Cardiac fibroblast (primary cell): ENCODE measurements at places on chromosomes 11 and 22.

GRCh38 chr11:67638535-67639437 lies 777 bp downstream of the TBX10 start:
- no peak for DNase-seq

DNA sequence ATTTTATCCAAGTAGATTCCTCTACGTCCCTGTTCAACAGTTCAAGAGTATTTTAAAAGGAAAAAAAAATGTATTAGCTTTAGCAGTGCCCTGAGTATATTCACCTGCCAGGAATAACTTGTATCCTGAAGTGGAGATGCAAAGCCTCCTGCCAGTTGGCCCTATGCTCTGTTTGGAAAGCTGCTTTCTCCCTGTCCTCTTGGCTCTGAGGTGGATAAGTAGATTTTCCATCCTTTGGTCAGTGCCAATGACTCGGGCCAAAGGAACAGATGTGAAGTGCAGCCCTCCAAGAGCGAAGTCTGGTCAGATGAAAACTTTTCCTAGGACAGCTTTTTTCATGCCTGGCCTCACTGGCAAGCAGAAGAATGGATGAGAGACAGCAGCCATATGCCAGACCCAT lies 839.9 kb upstream of the TENM4 start:
- DNase-seq = no peak

GRCh38 chr11:27694992-27695391 lies 5.3 kb downstream of the BDNF start:
- peak; percentile 65 for DNase-seq

DNA sequence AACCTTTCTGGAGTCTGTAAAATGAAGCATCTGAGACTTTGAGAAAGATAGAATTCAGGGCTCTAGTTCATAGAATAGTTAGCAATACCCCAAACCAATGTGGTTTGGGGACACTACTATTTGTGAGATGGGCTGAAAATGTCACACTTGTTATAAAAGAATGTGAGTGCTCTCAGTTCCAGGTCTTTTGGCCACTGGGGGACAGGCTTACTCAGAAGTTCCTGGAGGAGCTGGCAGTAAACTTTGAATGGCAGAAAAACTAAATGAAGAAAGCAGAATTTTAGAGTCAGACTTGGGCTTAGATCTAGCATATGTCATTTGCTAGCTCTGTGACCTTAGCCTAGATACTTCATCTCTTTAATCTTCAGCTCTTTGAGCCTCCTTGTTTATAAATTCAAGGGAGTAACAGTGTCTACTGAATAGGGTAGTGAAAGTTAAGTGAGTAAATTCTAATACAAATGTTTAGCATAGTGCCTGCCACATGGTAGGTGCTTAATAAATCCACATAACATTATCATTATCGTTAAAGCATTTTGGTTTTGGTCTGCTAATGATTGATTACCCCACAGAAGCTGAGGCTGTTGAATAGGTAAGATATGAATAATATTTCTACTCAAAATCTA lies 3.7 kb downstream of the LYVE1 start:
- peak; percentile 60 for DNase-seq

DNA sequence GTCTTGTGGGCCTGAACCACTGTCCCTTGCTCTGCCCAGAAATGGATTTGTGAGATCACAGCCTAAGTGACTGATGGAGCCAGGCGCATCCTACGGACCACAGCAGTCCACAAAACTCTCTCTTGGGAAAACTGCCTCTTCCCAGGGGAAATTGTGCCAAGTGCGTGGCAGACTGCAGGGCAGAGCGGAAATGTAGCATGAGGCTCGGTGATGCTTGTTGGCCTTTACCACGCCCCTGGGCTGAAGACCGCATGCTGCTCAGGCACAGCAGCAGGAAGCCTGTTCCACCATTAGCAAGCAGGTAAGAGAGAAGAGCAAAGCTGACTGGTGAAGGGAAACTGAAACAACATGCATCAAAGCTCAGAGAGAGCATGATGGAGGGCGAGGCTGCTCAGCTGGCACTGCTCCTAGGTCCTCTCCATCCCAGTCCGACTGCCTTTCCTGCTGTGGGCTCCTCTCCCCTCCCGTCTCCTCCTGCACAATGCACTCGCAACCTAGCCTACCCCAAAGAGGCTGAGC lies 26.5 kb upstream of the SCARF2 start:
- no peak for DNase-seq

DNA sequence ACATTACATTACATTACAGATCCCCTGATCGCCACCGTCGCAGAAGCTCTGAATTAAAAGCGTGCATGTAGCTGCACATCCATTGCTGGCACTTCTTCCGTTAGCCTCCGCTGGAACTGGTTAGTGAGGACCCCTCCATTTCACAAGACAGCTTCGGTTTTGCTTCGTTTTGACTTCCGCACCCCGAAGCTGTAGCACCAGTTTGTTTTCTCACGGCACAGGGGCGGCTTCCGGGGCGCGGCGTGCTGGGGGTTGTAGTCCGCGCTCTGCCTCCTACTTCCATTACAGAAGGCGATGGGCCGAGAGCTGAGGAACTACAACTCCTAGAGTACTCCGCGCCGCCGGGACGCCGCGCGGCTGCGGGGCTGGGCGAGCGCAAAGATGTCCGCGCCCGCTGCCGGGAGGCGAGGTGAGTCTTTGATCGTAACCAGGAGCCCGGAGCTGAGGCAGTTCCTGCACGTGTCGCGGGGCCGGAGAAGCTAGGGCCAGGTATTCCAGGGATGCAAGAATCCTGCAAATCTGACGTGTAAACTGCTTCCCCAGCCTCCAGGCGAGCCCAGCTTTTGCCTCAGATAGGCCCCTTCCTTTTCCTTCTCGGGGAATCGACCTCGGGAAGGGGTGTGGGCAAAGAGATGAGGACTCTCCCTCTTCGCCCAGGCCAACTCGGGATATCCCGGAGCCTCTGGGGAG lies at the start of gene PEX26:
Gene PEX26 (plus strand): TSS at position 352 of the 690 bp plus-strand sequence. CDS start 387 bp downstream, outside the sequence.
- peak; percentile 96 for DNase-seq

GRCh38 chr11:91686281-91686680 lies 538.3 kb upstream of the FAT3 start:
- no peak for DNase-seq

DNA sequence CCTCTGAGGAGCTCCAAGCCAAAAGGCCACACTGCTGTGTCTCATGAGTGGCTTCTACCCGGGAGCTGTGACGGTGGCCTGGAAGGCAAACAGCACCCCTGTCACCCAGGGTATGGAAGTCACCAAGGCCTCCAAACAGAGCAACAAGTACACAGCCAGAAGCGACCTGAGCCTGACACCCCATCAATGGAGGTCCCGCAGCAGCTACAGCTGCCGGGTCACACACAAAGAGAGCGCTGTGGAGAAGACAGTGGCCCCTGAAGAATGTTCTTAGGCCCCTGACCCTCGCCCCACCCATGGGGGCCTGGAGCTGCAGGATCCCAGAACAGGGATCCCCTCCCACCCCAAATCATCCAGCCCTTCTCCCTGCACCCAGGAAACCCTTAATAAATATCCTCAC lies 4.9 kb downstream of the RFPL2 start:
- no peak for DNase-seq

DNA sequence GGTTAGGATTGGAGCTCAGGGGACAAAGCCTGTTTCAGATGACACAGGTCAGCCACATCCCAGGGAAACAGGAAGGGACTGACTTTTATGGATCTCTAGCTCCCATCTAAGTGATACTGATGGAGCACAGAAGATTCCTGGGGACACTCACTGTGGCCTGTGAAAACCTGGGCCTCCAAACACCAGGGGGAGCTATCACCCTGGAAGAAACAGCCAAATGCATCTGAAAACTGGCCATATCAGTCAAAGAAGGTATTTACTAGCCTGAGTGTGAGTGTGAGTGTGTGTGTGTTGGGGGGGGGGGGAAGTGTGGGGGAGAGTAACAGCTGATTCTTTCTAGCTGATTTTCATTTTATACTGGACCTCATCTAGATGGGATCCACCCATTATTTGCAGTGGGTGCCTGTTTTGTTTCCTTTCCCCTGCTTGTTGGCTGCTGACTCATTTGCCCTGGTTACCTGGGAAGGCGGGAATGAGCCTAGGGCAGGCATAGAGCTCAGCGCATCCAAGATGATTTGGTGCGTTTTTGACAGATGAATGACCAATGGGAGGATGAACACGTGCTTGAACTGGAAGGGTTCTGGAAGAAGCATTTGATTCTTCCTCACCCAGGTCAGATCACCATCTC lies 284.0 kb downstream of the KIRREL3 start:
- DNase-seq = peak; percentile 22

- DNase-seq = no peak
These were observed 508.8 kb downstream of the MN1 start for GRCh38 chr22:27292542-27293299.

DNA sequence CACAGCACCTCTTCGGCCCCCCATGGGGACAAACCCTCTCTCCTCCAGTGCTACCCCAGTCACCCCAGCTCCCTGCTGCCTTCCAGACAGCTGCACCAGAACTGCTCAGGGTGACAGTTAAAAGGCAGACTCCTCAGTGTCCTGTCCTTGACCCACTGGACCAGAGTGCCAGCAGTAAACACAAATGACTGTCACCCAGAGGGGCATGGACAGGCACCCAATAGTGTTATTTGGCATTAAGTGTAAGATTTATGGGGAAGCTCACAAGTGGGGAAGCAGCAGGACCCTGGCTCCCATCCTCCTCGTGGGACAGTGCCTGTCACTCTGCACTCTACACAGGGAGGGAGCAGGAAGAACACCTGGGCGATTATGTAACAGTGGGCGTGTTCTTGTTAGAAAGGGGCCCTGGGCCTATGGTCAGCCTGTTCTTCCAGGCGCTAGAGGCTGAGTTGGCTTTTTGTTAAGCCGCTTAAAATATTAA lies 5.0 kb downstream of the RPS19BP1 start:
- DNase-seq = no peak

GRCh38 chr11:14364322-14364721 lies 5.3 kb upstream of the RRAS2 start:
- no peak for DNase-seq

DNA sequence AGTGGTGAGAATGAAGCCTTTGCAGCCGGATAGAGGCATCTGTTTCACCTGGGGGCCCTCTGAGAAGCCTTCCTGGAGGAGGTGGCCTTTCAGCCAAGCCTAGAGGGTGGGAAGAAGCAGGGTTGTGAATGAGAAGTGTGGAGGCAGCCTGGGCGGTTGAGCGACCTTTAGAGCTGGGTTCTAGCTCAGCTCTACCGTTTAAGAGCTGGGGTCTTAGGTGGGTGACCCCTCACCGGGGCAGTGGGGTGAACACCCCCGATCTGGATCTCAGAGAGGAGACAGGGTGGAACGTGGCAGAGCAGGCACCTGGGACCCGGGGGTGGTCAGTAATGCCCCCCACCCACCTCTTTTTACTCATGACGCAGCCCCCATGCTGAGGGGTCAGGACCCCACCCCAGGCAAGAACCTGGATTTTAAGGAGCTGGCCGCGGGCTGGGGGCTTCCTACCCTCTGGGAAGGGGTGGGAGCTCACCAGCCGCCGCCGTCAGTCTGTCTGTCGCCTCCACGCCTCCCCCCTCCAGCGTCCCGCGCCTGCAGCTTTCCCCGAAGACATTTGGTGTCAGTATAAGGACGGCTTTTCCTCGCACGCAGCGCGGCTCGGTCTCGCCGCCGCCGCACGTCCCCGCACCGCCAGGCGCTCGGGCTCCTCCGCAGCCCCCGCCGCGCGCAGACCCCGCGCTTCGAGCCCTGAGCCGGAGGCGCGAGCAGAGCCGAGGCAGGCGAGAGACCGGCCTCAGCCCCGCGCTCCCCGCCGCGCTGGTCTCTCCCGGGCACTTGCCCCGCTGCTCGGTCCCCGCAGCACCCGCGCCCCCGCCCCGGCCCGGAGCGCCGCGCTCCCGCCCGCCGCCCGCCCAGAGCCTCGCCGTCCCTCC lies 13.3 kb upstream of the CACNA1I start:
- DNase-seq = peak; percentile 8

DNA sequence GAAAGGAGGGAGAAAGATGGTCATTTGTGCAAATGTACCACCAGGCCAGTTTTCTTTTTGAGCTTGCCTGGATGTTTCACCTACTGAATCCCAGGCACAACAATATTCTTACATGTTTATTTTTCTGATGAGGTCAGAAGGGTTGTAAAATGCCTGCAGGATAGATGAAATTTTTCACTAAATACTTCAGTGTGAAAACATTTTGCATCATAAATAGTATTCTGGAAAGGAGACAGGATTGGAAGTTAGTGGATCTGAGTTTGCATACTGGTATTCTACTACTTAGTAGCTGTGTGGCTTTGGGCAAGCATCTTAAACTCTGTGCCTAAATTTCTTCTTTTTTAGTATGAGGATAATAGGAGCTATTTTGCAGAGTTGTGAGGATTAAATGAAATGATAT lies 24.8 kb downstream of the RNF169 start:
- DNase-seq = no peak

GRCh38 chr11:128848815-128849455 lies 18.2 kb downstream of the KCNJ1 start:
- DNase-seq = peak; percentile 50

DNA sequence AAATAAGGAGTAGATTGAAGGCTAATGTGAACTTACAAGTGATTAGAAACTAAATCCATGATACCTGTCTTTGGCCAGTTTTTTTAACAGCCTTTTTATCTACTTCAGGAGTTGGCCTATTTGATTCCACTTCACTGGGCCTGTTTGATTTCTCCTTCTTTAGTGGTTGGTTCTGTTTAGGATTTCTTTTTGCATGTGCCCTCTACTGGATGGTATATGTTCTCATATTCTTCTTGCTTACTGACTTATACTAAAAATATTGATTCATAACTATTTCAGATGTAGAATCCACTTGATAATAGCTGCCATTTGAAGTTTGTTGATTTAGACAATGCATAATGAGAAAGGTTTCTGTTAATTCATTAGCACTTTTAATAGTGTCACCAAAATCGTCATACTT lies 53.9 kb downstream of the USP47 start:
- DNase-seq = peak; percentile 35

DNA sequence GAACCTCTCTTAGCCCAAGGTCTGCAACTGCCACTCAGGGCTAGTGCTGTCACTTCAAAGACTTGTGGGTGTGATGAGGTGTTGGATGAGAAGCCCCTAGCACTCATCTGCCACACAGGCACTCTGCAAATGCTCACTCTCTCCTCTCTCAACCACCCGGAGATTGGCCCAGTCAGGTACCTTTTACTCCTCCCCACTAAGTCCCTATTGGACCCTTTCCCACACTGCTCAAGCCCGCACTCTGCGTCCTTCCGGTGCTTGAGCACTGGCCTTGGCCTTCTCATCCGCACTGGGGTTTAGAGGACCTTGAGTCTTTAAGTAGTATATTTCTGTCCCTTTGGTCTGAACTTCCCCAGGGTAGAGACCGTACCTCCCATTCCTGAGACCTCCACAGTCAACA lies 308.0 kb downstream of the NXPE2 start:
- no peak for DNase-seq

GRCh38 chr11:10303558-10304363 lies 1.1 kb upstream of the ADM start:
- peak; percentile 40 for DNase-seq

DNA sequence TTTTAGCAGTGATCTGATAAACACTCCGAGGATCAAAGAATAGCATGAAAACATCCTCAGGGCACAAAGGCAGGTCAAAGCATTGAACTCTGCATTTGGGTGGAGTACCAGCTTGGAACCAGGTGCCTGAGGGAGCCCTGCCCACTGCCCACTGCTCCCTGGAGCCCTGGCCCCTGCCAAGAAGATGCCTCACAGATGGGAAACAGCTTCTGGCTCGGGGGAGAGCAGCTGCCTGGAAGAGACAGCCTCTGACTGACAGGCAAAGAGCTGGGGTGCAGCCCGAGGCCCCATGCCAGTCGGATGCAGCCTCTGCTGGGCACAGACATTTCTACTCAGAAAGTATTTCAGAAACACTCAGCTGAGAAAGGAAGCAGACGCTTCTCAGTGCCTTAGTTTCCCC lies 13.2 kb downstream of the LMO1 start:
- no peak for DNase-seq

GRCh38 chr22:32643246-32643645 lies 158.3 kb upstream of the TIMP3 start:
- no peak for DNase-seq

GRCh38 chr11:33195462-33196173 lies 34.3 kb upstream of the CSTF3 start:
- DNase-seq = peak; percentile 26
